ENCODE measurements at places on chromosomes 12 and 14. TPM values are rescaled to one million over a fixed set of nuclear protein-coding genes. Genes with fewer than 3 reads are reported as not detected.

- H3K36me3 ChIP-seq: no peaks in the 10 kb centered on the region
- H3K27ac ChIP-seq: no peak overlapping the region
- peaks cover 4% of the 10 kb centered on the region for H3K4me1 ChIP-seq
- H3K27me3 ChIP-seq: peaks cover 58% of the 10 kb centered on the region
- H3K4me3 ChIP-seq: no peak overlapping the region
Measured at GRCh38 chr14:53962953-53963319, 6.3 kb upstream of the BMP4 start.

DNA sequence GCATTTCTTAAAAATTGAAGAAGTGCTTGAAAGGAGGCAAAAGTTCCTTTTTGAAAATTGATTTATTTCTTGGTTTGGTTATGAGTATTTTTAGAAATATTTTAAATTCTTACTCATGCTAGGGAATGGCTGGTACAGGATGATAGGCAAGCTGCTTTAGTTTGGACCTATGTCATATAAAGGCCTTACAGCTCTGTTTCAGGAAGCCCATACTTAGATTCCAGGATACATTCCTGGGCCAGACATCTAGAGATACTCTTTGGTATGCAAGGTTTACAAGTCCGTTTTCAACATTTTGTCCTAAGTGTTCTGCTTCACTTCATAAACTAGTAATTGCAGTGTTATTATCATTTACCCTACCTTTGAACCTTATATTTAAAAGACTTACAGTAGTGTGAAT, 186.8 kb downstream of the FUT8 start:
- H3K36me3 ChIP-seq: peaks cover 7% of the 10 kb centered on the region
- no peak overlapping the region for H3K27ac ChIP-seq
- H3K4me1 ChIP-seq: peaks cover 6% of the 10 kb centered on the region
- no peak for DNase-seq
- no peaks in the 10 kb centered on the region for H3K27me3 ChIP-seq

DNA sequence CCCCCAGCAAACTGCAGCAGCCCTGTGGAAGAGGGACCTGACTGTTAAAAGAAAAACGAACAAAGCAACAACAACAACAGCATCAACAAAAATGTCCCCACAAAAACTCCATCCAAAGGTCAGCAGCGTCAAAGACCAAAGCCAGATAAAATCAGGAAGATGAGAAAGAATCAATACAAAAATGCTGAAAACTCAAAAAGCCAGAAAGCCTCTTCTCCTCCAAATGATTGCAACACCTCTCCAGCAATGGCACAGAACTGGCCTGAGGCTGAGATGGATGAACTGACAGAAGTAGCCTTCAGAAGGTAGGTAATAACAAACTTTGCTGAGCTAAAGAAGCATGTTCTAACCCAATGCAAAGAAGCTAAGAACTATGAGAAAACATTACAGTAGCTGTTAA, 45.4 kb upstream of the PPP4R3A start:
- H3K36me3 ChIP-seq: no peaks in the 10 kb centered on the region
- H3K4me1 ChIP-seq: no peaks in the 10 kb centered on the region
- H3K27ac ChIP-seq: no peak overlapping the region
- no peak for DNase-seq

DNA sequence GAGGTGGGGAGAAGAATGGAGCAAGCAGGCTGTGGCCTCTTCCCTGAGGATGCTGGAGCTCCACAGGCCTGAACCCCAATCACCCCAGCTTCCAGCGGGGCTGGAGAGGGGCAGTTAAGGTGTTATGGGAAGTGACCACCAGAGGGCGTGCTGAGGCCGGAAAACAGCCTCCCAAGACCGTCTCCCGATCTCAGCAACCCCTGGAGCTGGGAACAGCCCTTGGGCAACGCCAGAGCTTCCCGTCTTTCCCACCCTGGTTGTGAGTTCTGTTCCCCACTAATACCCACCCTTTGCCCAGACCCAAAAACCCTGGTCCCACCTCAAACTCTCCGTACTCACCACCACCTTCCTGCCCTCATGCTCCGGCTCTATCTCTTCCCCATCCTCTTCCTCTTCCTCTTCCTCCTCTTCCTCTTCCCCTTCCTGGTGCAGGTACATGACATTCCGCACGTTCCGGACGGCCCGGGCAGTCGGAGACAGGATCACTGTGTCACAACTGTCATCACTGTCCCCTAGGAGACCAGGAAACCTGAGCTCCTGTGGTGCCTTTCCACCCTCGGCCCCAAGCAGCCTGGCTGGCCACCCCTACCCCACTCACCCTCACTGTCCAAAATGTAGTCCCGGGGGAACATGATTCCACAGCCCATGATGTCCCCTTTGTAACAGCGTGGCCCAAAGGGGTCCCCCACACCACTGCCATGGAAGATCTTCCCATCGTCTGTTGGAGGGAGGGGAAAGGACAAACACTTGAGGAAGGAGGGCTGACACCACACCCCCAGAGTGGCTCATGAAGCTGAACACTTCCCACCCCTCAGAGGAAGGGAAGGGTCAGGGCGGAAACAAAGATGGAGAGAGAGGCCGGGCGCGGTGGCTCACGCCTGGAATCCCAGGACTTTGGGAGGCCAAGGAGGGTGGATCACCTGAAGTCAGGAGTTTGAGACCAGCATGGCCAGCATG, 12.9 kb downstream of the SPRYD3 start:
- DNase-seq: peak; percentile 55
- H3K36me3 ChIP-seq: peaks cover 76% of the 10 kb centered on the region
- H3K27ac ChIP-seq: no peak overlapping the region
- peaks cover 10% of the 10 kb centered on the region for H3K4me1 ChIP-seq

DNA sequence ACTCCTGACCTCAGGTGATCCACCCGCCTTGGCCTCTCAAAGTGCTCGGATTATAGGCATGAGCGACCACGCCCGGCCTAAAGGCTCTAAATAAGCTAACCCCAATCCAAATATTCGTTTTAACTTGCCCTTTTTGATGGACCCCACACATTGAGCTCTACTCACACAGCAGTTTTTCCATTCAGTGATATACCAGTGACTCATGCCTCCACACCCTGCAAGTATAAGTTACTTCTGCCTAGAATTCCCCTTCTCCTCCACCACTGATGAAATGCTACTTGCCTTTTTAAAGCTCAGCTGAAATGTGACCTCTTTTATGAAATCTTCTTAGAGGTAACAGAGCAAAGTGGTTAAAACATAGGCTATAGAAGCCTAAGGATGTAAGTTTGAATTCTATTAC, 68.8 kb downstream of the EXOC5 start:
- no peaks in the 10 kb centered on the region for H3K36me3 ChIP-seq
- DNase-seq: no peak
- H3K27me3 ChIP-seq: peaks cover 3% of the 10 kb centered on the region
- H3K4me3 ChIP-seq: no peak overlapping the region
- H3K4me1 ChIP-seq: no peaks in the 10 kb centered on the region

GRCh38 chr12:119117936-119118335, 60.8 kb upstream of the HSPB8 start:
- no peak overlapping the region for H3K4me3 ChIP-seq
- no peaks in the 10 kb centered on the region for H3K36me3 ChIP-seq
- H3K27me3 ChIP-seq: peaks cover 2% of the 10 kb centered on the region
- no peaks in the 10 kb centered on the region for H3K4me1 ChIP-seq

DNA sequence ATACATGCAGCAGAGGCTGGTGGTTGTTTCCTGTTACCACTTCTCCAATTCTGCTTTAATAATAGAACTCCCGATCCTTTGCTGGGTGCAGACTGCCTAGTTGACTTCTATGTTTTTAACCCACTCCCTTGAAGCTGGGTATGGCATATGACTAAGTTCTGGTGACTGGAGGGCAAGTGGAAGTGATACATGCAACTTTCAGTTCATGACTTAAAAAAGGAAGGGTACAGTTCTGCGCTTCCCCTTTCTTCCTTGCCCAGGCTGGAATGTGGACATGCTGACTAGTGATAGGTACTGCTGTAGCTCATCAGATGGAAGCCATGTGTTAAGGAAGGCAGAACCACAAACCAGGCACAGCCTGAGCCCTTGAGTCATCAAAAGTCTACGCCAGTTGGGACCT, 2.4 kb upstream of the A2M start:
- no peak overlapping the region for H3K4me3 ChIP-seq
- peaks cover 1% of the 10 kb centered on the region for H3K27me3 ChIP-seq
- H3K27ac ChIP-seq: no peak overlapping the region
- H3K4me1 ChIP-seq: peaks cover 15% of the 10 kb centered on the region

- no peak overlapping the region for H3K27ac ChIP-seq
- no peak for DNase-seq
- no peaks in the 10 kb centered on the region for H3K27me3 ChIP-seq
- H3K4me1 ChIP-seq: no peaks in the 10 kb centered on the region
Measured at GRCh38 chr12:16949871-16950667, 344.1 kb upstream of the LMO3 start.

The RNASE7 gene
- not detected for total RNA-seq

The SPX gene
- total RNA-seq: 0.54 TPM

The AKAP3 gene
- total RNA-seq: 3.7 TPM

The SERPINA10 gene
- not detected for total RNA-seq
